ENCODE measurements at places on chromosomes 1 and 21. TPM values are rescaled to one million over a fixed set of nuclear protein-coding genes. Genes with fewer than 3 reads are reported as not detected.
A peak's percentile ranks its signal among the peaks of the same experiment; 100 is the strongest.

GRCh38 chr1:229430761-229431283, 3.1 kb downstream of the ACTA1 start:
- peak; percentile 33 for DNase-seq

The ACOT7 gene
- total RNA-seq, result 5.4 TPM

GRCh38 chr1:15740924-15741850, 1.1 kb upstream of the TMEM82 start:
- DNase-seq, result peak; percentile 77

DNA sequence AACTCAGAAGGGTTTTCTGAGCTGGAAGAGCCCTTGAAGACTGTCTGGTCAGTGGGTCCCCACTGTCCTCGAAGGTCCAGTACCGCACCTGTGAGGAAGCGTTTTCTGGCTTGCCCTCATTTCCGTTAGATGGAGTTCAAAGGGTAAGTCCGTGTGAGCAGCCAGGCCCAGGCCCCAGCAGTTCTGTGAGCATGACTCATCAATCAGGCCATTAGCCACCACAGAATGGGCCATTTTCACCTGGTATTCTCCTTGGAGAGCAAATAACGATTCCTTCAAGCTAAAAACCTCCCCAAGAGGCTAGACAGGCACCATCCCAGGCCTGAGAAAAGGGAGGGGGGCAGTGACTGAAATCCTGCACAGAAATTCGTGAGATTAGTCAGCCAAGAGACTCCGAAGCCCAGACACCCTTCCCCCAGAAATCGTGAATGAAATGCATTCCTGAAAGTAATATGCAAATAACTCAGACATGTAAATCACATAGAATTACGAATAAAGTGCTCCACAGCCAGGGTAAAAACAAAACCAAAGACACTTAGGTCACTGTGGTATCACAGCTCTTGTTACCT, 66.0 kb downstream of the BCAR3 start:
- no peak for DNase-seq

GRCh38 chr1:225745273-225745672, 32.4 kb upstream of the SRP9 start:
- DNase-seq, result no peak

DNA sequence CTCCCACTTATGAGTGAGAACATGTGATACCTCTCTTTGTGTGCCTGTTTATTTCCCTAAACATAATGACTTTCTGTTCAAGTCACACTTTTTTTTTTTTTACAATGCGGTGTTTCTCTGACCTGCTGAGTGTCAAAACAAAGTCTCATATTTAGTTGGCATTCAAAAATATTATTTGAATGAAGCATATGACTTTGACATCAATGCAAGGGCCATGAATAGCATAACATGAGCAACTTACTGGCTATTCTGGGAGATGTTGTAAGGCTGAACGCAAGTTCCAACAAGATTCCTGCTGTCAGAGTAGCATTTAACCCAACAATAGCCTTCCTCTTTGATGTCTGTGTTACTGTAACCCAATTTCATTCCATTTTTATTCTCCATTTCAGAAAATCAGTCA, 2.0 kb upstream of the KRTAP19-1 start:
- no peak for DNase-seq

DNA sequence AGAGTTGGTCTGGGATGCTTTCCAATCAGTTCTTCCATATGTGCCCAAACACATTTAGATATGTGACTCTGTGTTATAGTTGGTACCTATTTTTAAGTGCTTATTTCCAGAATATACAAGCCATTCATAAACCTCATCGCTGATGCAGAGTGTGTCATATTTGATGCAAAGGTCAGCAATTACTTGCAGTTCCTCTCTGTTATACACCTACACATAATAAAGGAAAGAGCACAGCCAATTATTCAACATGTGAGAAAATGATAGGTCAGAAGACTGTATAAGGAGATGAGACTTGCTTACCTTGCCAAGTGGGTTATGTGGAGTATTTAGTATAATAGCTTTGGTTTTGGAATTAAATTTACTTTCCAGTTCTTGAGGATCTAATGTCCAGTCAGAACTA, 31.3 kb downstream of the KYAT3 start:
- no peak for DNase-seq

DNA sequence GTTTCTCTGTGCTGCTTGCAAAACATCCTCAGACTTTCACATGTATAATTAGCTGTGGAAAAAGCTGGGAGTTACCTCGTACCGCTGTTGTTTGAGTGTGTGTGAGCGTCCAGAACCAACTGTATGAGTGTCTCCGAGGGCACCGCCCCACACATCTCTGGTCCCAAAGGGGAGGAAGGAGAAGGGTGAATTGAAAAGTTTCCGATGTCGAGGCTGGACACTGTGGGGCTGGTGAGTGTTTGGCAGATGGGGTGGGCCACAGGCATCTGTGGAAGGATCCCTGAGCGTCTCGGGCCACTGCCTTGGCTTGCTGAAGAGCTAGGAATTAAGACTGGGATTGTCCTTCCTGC, 1.2 kb downstream of the ATP2B4 start:
- peak; percentile 40 for DNase-seq

DNA sequence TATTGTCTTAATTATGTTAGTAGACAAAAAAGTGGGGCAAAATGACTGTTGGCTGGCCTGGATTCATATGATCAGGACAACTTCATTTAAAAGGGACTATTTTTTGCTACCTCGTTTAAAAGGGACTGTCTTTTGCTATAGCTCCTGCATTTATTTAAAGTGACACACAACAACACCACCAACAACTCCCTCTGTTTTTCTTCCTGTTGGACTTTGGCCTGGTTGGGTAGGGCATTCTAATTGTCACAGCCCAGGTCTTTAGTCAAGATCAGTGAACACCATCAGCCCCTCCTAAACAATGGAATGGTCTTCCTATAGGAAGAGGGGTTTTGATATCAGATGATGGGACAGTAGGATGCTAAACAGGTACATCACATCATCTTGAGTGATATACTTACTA, 241.8 kb downstream of the GPR52 start:
- DNase-seq, result no peak

The IARS2 gene
- total RNA-seq, result 18.9 TPM

DNA sequence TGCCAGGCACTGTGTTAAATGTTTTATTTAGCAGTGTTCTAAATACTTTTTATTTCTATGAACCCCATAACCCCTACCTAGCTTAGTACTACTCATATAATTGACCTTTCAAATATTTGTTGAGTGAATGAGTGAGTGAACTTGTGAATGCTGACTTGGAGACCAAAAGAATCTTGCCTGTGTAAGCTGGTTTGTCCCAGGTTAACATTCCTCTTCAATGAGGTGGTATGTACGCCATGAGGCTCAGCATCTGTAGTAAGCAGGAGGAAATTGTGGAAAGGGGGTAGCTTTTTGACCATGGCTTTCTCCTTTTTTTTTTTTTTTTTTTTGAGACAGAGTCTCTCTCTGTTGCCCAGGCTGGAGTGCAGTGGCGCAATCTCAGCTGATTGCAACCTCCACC, 14.6 kb downstream of the MED18 start:
- DNase-seq, result no peak

- DNase-seq, result peak; percentile 82
These were observed 1.2 kb downstream of the SLC6A9 start for GRCh38 chr1:44029911-44030604.

DNA sequence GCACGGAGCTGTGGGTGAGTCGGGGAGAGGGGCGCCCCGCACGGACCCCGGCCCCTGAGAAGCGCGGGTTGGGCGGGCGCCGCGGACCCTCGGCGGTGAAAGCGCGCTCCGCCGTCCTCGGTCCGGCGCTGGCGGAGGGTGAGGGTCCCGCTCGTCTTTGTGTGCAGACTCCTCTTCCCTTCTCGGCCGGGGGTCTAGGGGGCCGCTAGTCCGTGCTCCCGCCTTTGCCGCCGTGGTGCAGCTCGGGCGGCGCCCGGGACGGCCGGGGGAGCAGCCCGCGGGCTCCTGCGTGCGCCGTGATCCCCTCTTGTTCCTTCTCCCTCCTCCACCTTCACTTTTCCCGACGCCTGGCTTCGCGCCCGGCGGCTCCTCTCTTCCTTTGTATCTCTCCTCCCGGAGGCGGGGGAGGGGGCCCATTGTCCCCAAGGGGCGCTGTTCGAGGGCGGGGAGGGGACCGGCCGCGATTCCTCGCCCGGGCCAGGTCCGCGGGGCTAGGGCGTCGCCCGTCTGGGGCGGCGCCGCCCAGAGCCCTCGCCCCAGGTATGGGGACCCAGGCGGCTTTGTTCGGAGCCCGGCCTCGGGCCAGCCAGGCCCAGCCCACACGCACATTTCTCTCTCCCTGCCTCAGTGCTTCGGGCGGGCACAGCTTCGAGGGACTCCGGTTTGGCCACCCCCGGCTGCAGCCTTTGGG, 519 bp downstream of the FNBP1L start:
- no peak for DNase-seq

- DNase-seq, result no peak
These were observed 124.2 kb downstream of the KCNN3 start for GRCh38 chr1:154745750-154746425.

- DNase-seq, result no peak
These were observed 59.5 kb downstream of the KCNN3 start for GRCh38 chr1:154810571-154810970.

- no peak for DNase-seq
These were observed 2.0 kb upstream of the MARCKSL1 start for GRCh38 chr1:32337855-32338636.

DNA sequence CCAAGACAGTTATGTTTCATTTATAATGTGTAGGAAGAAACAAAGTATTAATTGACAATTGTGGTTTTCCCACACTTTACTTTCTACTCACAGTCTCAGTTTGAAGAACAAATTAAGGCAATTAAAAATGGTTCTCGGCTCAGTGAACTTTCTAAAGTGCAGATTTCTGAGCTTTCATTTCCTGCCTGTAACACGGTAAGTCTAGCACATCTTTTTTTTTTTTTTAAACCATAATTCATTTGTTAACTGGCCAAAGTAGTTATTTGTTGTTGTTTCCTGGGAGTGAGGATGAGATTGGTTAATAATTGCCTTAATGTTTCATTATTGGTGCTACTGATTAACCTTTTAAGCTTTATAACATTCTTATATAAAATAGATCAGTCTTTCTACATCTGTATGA, 75.1 kb downstream of the VPS26C start:
- no peak for DNase-seq

- DNase-seq, result no peak
These were observed 162.3 kb upstream of the VAMP3 start for GRCh38 chr1:7608628-7609305.

GRCh38 chr1:115647919-115648650, 6.3 kb downstream of the VANGL1 start:
- no peak for DNase-seq

The BGLAP gene
- 1.9 TPM for total RNA-seq

- no peak for DNase-seq
These were observed 27.4 kb downstream of the SYF2 start for GRCh38 chr1:25204797-25205480.

DNA sequence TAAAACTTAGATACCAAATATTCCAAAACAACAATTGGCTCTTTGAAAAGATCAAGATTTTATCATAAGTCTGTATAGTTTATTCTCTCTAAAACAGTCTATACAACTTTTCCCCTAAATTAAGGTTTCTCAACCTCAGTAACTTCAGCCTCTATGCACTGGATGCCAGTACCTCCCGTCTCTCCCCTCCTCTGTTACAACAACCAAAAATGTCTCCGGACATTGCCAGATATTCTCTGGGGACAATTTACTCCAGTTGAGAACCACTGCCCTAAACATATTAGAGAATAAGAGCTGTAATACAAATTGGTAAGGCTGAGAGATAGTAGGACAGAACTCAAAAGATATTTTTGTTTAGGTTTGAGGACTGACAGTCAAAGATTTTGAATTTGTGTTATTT, 71.6 kb downstream of the TMEM200B start:
- DNase-seq, result no peak

DNA sequence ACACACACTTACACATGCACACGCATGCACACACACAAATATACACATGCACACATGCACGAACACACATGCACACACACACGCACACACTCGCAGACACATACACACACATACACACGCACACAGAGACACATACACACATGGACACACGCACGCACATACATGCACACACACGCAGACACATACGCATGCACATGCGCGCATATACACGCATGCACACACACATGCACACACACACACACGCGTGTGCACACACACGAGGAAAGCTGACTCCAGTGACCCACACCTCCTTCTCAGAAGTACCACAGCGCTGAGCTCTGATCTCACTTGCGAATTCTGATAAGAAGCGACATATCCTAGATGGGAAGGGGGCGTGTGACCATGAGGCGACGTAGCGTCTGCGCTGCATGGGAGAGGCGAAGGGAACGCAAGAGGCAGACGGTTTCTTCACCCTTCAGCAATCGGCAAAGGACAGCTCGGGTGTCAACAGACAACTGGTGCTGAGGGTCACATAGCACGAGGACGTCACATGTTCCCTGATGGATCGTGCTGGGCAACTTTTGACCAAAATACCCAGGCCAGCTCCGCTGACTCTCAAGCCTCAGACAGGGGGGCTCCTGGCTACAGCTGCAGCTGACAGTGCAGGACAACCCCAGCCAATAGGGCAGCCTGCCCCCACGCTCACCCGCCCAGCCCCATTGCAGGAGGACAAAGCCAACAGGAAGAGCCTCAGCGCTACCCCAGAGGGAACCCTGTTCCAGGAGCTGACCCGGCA, 16.0 kb upstream of the PDE9A start:
- no peak for DNase-seq

The FMO5 gene
- 0.41 TPM for total RNA-seq

DNA sequence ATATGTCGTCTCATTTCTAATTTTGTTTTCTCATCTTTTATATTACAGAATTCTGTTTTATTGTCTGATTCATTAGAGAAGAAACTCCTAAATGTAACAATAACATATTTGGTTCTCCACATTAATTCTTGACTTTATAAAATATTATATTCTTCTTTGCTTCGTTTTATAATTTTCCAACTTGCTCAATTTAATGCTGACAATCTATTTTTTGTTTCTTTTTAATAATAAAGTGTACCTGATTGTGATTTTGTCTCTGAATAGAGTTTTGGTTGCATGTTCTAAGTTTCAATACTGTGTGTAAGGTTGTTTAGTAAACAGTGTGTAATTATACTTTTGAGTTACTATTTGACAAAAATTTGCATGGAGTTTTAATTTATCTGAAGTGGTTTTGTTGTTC, 131.0 kb upstream of the C1orf105 start:
- no peak for DNase-seq

The HPCAL4 gene
- total RNA-seq, result 22.9 TPM

GRCh38 chr1:81915937-81916336, 115.2 kb downstream of the ADGRL2 start:
- no peak for DNase-seq

GRCh38 chr1:38344716-38345115, 298.1 kb upstream of the POU3F1 start:
- DNase-seq, result no peak

GRCh38 chr1:8902765-8903164, 24.3 kb upstream of the ENO1 start:
- DNase-seq, result no peak

The ADAM15 gene
- 17.2 TPM for total RNA-seq

GRCh38 chr1:244077473-244078220, 26.6 kb downstream of the ZBTB18 start:
- no peak for DNase-seq

The KRTAP13-4 gene
- total RNA-seq, result not detected

DNA sequence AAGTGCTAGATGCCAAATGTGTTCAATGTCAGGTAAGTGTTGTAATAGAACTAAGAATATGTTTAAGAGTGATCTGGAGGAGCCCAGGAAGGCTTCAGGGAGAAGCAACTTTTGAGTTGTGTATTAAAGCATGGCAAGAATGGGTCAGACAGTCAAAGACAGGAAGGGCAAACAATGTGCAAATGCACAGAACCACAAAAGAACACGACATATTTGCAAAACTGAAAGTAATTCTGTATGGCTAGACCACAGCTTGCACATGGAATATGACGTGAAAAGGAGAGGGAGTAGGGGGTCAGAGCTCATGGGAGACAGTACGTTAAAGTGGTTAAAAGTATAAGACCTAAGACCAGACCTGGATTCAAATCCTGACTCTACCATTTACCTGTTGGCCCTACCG, 7.1 kb upstream of the SORT1 start:
- DNase-seq, result no peak

All from CD4-positive, alpha-beta T cell (primary cell).